ENCODE measurements at places on chromosomes 11 and 22.

DNA sequence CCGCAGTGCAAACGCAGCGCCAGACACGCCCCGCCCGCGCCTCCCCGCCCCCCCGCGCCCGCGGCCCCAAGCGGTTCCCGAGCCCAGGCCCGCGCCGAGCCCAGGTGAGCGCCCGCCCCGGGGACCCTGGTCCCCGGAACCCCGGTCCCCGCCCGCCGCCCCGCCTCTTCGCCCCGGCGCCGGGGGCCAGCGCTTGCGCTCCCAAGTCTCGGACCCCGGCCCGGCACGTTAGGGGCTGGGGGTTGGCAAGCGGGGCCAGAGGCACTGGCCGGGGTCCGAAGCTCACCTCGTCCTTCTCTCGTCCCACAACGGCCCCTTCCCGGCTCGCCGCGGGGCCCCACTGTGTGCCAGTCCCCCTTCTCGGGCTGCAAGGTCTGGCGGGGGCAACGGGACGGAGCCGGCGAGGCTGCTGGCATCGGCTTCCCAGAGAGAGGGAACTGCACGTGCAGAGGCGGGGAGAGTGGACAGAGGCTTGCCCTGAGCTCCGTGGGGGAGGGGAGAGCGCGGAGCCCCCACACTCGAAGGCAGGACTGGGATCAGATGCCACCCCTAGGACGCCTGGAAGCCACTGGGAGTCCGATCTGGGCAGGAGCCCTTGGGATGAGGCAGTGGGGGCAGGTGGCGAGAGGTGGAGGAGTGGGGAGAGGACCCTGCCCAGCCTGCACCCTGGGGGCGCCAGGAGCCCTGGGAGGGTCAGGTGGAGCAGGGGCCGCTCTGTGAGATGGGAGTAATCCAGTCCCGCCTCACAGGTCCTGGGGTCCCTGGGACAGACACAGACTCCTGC is 1.8 kb upstream of the AIFM3 start:
- peak; percentile 55 for DNase-seq

DNA sequence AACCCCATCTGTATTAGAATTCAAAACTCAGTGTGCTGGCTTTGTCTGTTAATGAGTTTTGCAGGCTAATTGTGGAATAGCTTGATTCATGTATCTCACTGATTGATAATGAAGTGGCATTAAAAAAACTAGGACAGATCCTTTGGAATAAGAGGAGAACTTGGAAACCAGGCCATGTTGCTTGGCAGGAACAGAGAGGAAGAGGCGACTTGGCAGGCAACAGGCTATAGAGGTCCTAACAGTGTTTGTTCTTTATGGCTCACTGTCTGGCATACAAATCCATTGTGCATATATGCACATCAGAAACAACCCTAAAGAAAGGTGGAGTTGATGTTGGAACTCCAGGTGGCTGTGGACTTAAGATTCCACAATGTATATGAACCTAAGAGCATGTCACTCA is 17.4 kb upstream of the OR9I1 start:
- DNase-seq = no peak

DNA sequence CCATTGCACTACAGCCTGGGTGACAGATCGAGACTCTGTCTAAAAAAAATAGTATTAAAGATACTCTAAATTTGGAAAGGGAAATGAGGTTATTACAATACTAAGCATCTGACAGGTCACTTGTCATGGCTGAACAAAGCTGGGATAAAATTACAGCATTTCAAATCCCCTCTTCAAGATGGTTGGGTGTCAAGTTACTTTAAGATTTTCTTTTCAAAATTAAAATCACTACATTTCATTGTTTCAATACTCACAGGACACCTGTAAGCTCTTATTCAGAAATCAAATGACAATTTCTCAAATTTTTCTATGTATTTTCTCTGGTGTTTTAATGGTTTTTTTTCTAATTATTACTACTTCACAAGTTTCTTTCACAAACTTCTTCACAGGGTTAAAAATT is 5.7 kb downstream of the TAF1D start:
- no peak for DNase-seq

DNA sequence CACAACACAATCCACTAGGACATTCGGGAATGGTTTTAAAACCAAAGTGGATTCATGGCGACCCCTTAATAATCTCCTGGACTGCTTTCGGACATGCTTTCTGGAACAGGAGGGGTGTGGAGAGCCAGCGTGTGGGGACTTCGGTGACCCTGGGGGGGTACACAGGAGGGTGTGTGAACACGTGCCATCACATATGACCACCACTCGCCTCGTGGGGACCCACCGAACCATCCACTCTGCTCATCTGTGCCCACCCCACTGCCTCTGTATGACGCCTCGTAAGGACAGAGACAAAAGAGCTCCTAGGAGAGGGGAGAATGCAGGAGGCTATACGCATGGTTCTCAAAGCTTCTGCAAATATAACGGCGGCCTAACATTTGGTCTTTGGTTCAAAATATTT is 8.9 kb downstream of the LTO1 start:
- no peak for DNase-seq

GRCh38 chr11:78230161-78230877 is 41.6 kb downstream of the USP35 start:
- no peak for DNase-seq

DNA sequence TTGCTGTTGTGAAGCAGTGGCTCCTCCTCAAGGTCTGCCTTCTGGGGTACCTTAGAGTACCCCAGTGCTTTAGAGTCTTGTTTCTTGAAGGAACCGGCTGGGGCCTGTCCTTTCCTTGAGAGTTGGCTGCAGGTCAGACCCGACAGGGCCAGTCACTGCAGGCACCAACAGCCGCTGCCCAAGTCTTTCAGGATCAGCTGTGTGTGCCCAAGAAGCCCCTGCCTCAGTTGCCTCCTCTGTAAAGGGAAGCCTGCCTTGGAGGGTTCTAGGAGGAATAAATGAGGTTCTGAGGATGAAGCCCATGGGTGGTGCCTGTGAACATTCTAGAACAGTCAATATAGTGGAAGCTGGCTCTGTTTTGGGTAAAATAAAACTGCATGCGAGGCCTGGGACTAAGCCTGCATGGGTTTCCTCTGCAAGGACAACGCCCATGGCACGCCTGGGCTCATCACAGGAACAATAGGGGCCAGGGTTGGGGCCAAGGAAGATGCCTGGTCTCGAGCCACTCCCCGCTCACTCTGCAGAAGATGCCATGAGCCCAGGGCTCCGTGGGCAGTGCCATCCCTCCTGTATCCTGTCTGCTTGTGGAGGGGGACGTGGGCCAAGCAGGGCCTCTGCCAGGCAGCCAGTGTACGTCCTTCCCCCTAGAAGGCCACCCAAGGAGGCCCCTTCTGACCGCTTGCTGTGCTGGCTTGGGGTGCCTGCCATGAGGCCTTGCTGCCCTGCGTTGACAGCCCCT is 81.6 kb downstream of the MED15 start:
- no peak for DNase-seq

DNA sequence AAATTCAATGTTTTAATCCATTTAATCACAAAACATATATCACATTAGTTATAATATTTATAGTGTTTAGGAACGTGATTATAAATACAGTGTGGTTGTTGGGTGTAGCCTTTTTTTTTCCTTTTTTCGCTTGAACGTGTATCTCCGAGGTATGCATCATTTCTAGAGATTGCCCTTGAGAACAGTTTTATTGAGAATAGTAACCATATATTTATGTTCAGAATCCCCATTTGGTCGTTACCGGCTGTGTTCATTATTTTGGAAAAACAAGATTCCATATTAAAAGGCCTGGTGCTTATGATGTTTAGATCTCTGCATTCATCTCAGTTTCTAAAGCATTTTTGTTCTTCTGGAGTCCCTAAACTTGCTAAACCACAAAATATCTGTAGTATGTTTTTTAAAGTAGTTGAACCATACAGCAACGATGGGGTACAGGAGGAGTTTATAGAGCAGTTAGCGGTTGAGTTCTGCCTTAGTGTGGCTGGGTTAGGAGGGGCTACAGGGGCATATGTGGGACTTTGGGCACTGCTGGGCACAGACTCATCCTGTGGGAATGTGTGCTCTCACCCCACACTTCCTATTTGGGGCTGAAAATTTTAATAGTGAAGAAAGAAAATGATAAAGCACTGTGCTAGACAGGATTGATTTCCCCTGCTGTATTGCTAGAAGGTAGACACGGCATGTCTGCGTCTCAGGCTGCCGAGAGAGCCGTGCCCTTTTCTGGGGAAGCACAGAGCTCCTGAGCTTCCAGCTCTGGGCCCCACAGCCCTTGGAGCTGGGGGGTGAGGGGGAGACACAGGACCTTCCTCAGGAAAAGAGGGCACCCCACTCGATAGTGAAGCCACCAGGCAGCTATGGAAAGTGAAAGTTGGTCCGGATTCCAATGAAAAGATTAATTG is 81.5 kb upstream of the PPARA start:
- no peak for DNase-seq

DNA sequence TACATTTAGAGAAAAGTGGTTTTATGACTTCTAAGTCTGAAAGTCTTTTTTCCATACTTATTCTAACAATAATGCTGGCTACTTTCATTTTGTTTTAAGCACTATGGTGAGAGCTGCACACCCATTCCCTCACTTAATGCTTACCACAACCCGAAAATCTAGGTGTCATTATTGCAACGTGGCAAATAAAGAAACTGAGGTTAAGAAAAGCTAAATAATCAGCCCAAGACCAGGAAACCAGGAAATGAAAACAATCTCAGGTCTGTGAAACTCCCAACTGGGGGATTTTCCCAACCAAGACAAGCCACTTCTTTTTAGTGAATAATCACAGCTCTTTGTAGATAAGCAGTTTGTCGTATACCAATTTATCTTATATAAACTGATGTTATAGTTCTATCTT is 126.3 kb downstream of the SLC1A2 start:
- no peak for DNase-seq

DNA sequence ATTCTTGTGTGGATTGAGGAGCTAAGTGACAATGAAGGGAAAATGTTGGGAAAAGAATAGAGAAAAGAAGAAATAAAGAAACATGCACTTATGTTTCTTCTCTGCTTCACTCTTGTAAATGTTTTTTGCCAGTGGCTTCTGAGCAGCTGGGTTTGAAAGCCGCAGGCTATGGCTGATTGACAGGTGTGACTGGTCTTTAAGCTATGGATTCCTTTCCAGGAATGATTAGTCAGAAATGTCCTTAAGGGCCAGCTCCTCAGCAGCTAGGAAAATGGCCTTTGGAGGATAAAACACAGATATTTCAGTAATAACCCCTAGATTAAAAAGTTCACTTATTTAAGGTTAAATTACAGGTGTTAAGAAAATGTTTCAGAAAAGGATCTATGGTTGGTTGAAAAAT is 6.5 kb upstream of the USP28 start:
- no peak for DNase-seq

GRCh38 chr11:116930586-116930985 is 93.2 kb upstream of the APOA1 start:
- DNase-seq = no peak

DNA sequence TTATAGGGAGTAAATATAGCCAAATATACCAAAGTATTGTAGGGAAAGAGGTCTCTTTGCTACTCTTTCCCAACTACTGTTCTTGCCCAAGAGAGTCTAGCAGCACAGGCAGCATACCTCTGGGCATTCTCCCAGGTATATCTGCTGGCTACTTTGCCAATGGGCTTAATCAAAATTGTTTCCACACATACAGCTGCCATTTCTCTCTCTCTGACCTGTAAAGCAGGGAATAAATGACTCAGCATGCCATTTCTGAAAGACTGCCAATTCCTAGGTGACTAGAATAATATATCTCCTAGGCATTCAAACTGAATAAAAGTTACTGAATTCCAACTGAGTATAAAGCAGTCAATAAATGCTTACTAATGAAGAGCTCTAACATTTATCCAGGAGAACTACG is 44.6 kb downstream of the RDX start:
- no peak for DNase-seq

GRCh38 chr22:43860831-43861230 is 1.5 kb downstream of the SULT4A1 start:
- no peak for DNase-seq

- no peak for DNase-seq
Measured at GRCh38 chr11:58485961-58486360, 21.9 kb downstream of the OR5B21 start.

DNA sequence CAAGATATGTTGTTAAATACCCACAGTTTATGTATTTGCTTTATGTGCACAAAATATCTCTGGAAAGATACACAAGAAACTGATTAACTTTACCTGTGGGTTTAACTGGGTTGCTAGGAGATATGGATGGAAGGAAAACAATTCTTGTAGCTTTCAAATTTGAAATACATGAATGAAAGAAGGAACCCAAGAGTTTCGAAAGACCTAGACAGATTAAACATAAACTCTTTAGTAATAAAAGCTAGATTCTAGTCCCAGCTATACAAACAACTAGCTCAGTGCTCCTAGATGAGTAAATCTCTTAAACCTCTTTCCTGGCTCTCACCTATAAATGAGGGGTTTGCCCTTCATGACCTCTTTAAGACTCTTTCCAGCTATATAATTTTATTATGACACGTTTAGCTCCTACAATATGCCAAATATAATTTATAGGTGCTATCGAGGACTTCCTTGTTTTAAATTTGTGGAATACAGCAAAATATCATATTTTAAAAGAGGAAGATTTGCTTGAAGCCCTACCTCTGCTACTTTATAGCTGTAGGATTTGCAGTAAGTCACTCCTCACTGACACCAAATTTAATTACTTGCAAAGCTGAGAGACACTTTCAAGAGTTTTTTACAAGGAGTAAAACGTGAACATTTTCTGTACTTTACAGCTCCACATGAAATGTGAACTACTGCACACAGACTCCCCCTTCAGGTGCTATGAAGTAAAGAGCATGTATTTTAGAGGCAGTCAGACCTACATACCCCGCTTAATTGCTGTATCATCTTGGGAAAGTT is 50.7 kb downstream of the RRAS2 start:
- DNase-seq = no peak

- no peak for DNase-seq
Measured at GRCh38 chr11:125110506-125110905, 920 bp downstream of the TMEM218 start.

GRCh38 chr11:96188243-96189006 is 154.6 kb downstream of the MAML2 start:
- DNase-seq = no peak

Measured in colonic mucosa (tissue), 4 donors.